ENCODE measurements at places on chromosomes 6 and 20.

GRCh38 chr6:125868252-125868651 is 77.5 kb downstream of the NCOA7 start:
- DNase-seq: no peak

DNA sequence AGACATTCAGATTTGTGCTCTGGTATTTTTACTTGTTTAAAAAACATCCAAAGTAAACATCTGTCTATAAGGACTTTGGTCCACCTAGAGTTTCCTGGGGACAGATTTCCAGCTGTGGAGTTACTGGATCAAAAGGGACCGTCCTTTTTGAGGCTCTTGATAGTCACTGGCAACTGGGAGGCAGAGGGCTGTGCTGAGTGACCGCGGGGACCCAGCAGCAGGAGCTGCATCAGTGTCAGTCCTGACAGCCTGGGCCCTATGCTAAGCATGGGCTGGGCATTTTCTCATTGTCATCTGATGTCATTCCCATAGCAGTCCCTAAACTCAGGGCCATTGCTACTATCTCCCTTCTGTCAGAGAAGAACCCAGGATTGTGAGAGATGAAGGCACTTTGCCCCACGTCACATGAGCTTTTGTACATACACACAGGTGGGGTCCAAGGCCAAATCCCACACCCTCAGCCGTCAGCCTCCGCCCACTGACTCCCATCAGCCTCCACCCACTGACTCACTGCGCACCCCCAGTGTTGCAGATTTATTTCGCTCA is 293.8 kb downstream of the TAF4 start:
- no peak for DNase-seq

DNA sequence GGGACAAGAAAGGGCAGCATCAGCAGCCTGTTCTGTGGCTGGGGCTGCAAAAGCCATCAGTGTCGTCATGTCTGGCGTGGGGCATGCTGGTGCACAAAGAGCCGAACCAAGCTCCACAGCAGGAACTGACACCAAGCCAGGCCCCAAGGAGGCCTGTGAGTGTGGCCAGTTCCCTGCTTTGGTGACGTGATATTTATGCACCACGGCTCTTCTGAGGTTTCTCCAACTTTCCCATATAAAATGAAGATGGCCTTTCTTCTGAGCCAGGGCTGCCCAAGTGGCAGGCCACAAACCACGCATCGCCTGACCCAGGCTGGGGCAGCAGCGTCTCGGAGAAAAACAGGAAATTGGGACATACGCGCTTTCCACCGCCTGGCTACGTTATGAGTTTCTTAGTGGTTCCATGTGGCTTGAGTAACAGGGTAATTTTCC is 109.9 kb downstream of the RIN2 start:
- DNase-seq: no peak

- DNase-seq: no peak
Observed at GRCh38 chr6:1475174-1475573, 85.8 kb downstream of the FOXF2 start.

DNA sequence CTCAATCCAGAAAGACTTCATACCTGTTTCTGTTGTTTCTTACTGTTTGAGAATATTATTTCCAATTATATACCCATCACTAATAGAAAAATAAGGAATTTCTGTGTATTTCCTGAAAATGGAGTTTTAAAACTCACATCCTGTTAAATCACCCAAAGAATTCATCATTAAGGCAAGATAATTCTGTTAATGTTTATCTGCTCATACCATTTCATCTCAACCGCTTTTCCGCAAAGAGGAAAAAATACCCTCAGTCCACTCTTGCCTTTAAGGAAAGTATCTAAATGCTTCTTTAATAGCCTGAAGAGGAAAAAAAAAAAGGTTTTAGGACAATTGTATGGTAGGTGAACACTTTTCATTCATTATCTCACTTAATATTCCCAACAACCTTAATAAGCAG is 7.3 kb downstream of the TPMT start:
- no peak for DNase-seq

DNA sequence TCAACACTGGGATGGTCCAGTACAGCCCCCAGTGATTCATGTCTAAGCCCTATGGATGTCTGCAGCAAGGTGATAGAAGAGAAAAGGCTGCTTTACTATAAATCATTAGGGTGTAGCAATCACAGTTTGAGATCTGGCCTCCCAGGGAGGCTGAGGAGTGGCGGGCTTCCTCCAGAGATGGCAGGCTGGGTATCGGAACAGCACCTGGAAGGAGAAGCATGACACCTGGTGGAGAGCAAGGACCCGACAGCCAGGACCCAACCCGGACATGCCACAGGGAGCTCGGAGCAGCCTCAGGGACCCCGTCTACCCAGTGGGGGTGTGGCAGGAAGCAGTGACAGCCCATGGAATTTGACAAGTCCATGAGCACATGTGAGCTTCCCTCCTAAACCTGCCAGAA is 114.8 kb upstream of the CD93 start:
- DNase-seq: no peak

DNA sequence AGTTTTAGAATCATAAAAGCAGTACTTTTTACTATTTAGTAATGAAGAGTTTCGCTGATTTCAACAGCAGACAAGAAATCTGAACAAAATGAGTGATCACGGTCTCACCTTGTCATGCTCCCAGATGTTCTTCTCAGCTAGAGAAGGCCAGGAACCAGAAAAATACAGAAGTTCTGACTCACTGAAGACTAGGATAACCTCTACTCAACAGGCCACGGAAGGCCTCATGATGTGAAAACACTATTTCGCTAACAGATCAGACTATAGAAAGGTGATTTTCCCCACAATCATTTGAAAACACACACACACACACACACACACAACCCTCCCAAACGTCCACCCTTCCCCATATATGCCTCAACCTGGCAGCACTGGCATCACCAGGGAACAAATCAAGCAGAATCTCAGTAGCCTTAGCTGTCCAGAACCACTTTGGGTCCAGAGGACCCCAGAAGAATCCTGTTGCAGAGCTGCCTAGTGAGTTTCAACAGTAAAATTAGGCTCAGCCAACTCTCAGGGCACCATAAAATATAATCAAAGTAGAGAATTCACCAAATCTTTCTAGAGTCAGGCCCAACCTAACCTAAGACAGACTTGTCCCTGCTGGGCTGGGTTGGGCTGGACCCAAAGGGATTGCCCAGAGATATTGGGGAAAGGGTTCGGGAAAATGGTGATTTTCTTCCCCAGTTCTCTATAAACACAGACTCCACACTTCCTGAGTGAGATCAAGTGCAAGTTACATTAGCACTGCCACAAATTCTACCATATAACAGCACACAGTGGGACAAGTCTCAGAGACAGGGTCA is 7.9 kb downstream of the EXOC2 start:
- DNase-seq: no peak

GRCh38 chr6:105257340-105257739 is 77.5 kb upstream of the POPDC3 start:
- no peak for DNase-seq

- no peak for DNase-seq
Observed at GRCh38 chr20:16419138-16419715, 154.0 kb downstream of the KIF16B start.

DNA sequence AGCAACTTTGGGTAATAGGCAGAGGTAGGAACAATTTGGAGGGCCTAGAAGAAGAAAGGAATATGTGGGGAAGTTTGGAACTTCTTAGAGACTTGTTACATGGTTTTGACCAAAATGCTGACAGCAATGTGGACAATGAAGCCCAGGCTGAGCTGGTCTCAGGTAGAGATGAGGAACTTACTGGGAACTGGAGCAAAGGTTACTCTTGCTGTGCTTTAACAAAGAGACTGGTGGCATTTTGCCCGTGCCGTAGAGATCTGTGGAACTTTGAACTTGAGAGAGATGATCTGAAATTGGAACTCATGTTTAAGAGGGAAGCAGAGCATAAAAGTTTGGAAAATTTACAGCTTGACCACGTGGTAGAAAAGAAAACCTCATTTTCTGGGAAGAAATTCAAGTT is 28.3 kb upstream of the TMEM200A start:
- DNase-seq: no peak

GRCh38 chr20:62760856-62761758 is 35.2 kb upstream of the MRGBP start:
- no peak for DNase-seq

- no peak for DNase-seq
Observed at GRCh38 chr6:148780918-148781436, 34.1 kb downstream of the UST start.

GRCh38 chr6:139099984-139100383 is 34.9 kb upstream of the HECA start:
- no peak for DNase-seq

DNA sequence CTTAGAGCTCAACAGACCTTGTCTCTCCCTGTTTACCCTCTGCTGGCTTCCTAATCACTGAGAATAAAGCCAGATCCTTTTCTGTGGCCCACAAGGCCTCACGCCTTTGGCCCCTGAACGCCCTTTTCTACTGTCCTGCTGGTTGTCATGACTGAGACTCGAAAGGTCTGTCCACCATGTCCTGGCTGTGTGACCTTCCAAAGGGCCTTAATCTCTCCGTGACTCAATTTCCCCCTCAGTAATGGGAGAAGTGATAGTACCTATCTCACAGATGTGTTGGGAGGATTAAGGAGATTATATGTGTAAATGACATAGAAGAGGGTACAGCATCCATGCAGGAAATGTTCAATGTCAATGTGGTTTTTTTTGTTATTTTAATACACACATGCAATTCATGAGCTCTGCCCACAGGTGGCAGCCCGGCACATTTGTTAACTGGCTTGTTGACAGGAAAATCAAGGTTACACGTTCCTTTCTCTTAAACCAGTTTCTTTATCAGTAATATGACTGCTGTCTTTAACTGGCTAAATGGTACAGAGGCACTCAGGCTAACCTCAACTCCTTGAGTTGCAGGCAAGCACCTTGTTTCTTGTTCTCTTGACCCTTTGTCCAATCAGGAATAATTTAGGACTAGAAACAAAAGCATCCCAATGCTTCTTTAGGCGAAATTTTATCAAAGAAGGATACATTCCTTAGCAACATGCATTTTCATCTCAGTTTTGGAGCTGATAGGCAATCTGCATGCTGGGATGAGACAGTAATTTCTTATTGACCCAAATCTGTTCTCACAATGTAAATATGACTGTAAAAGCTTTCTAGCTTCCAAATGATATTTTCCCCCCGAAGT is 16.6 kb downstream of the SLC22A1 start:
- no peak for DNase-seq

DNA sequence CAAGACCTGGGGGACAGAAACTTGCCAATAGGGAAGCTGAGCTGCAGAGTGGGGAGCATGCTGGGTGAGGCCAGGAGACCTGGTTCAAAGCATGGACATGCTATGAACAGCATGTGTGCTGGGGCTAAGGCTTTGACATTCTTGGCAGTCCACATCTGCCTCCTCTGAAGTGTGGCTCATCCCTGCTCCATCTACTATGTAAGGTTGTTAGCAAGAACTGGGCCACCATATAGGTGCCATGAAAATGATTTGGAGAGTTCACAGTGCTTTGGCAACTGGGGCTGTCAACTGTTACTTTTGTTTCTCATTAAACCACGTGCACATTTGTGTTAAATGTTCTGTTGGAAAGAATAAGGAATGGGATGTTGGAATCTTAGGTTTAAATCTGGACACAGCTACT is 311.1 kb downstream of the CDC5L start:
- no peak for DNase-seq

GRCh38 chr6:43052842-43053544 is 658 bp downstream of the CUL7 start:
- no peak for DNase-seq

GRCh38 chr6:15399641-15400470 is 154.0 kb downstream of the JARID2 start:
- no peak for DNase-seq

DNA sequence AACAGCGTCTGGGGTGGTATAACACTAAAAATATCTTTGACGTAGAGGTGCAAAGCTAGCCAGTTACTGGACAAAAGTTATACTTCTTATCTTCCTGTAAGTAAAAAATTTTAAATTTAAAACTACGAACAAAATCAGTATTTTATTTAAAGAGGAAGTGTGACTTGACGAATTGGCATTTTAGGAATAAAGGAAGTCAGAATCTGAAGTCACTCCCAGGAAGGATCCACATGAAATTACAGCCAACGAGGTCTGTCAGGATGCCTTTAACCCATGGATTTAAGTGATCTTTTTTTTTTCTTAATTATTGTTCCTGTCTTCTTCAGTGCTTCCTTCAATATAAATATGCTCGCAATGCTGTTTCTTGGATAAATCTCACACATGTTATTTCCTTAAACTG is 27.2 kb upstream of the SNX9 start:
- DNase-seq: no peak

DNA sequence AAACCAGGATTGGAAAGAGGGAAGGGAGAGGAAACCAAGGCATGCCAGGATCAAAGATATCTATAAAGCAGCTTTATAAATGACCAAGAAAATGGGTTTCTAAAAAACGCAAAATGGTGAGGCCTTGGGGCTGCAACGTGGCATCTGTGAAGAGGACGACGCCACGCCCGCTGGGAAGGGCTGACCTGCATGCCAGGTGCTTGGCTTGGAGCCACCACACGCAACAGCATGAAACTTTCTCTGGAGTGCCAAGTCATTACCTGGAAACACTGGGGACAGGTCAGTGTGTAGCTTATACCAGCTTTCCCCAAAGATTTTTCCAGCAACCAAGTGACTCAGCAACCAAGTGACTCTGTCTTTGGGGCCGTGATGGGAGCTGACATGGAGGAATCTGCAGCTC is 82.5 kb downstream of the POPDC3 start:
- DNase-seq: no peak

DNA sequence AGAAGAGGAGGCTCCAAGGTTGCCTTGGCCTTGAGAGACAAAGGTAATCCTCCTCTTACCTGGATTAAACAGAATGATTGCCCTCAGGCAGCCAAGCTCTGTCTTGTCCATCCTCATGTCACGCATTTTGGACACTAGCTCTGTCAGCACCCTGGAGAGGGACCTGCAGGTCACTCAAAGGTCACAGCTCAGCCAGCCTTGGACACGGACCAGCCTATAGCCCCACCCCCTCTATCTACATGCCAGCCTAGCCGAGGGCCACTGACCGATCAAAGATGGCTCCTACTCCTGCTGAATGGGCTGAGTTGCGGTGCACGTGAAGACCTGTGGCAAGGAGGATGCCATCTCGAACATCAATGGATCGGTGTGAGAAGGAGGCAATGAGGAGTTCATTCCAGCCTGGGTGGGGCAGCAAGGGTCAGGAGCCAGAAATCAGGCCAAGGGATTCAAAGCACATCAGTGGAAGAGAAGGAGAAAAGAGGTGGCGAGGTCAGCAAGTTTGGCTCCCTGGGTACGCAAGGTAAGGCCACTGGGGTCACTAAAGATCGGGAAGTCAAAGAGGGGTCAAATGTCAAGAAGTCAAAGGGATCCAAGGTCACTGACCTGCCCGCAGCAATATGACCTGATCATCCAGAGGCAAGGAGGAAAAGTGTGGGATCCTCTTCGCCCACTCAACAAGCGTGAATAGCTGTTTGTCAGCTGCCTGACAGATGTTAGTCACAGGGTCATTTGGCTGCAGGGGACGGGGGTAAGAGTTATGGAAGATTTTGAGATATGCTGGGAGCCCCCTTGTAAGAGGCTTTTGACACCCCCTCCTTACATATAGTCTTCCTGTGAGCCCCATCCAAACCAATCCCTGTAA is 3.3 kb upstream of the COL11A2 start:
- DNase-seq: no peak

GRCh38 chr6:1389369-1390132 is at the start of gene FOXF2:
Gene FOXF2, plus strand, starts transcription at chr6:1389576. Its CDS starts 372 bp downstream, at chr6:1389948.
- no peak for DNase-seq

- no peak for DNase-seq
Observed at GRCh38 chr20:47748823-47749222, 36.5 kb downstream of the SULF2 start.
